ENCODE measurements at places on chromosomes 3 and 15.

DNA sequence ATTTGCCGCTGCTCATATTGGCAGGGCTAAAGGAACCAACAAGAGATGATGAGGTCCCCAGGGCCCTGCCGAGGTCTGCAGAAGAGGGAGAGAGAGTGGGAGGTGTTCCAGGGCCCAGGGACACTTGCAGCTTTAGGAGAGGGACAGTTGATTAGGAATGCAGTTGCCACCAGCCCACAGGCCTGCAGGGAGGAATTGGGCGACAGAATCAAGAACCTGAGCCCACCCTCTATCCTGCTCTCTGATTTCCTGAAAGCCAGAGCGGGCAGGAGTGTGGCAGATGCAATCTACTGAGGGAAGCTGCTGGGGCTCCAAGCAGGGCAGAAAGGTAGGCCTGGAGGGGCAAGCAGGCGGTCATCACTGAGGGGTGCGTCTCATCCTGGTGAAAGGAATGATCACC lies 12.1 kb upstream of the PRR23E start:
- no peak for DNase-seq

GRCh38 chr3:50550079-50550736 lies 17.3 kb downstream of the C3orf18 start:
- DNase-seq: peak; percentile 40

DNA sequence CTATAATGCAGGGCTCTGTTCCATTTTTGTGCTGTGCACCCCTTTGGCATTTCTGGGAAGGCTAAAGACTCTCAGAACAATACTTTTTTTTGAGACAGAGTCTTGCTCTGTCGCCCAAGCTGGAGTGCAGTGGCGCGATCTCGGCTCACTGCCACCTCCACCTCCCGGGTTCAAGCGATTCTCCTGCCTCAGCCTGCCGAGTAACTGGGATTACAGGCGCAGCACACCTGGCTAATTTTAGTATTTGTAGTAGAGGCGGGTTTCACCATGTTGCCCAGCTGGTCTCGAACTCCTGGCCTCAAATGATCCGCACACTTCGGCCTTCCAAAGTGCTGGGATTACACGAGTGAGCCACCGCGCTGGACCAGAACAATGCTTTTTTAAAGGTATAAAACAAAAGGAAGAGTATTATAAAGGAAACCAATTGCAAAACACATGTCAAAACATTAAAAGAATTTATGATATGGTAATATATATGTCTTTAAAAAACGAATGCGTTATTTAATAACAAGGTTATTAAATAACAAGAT lies 999 bp downstream of the SQOR start:
- no peak for DNase-seq

- no peak for DNase-seq
Observed at GRCh38 chr3:50288387-50289007, 3.7 kb downstream of the IFRD2 start.

- no peak for DNase-seq
Observed at GRCh38 chr3:24378313-24378712, 116.3 kb downstream of the THRB start.

DNA sequence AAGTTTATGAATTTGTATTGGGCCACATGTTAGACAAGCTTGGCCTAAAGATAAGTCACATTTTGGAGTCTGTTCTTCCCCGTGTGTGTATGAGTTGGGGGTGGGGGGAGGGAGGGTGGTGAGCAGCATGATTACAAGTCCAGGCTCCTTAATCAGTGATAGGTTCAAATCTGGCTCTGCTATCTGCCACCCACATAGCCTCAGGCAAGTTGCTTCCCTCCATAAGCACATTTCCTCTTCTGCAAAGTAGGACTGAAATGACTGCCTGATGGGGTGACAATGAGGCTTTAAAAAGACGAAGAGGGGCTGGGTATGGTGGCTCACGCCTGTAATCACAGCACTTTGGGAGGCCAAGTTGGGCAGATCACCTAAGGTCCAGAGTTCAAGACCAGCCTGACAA lies 1.1 kb upstream of the SPATA12 start:
- no peak for DNase-seq

DNA sequence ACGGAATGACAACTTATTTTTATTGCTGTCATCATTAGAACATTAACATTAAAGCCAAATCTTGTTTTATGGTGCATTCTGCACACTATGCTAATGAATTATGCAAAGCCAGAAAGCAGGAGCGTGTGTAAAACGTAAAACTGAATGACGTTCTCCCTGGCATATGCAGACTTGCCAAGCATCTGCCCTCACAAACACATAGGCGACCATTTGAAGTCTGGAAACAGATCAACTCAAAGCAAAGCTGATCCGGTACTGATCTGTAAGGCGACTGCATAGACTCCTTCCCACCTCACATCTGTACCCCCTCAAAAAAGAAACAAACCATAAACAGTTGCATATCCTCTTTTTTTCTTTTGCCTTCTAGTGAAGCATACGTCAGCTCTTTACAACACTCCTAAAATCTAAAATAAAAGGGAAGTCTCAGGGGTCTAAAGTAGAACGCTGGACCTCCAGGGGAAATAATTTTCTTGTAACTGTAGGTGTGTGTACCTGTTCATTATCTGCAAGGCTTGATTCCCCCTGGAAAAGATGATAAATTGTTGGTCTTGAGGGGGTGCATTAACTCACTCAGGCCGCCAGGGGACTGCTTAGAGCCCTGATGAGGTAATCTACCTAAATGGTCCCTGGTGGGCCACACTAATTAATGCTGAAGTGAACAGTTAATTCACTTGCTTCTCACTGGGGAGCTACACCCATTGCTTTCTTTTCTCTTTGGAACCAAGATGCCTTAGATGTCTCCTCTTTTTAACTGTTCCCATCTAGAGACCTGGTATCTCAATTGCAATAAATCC lies 231.4 kb downstream of the CDIN1 start:
- DNase-seq: no peak

DNA sequence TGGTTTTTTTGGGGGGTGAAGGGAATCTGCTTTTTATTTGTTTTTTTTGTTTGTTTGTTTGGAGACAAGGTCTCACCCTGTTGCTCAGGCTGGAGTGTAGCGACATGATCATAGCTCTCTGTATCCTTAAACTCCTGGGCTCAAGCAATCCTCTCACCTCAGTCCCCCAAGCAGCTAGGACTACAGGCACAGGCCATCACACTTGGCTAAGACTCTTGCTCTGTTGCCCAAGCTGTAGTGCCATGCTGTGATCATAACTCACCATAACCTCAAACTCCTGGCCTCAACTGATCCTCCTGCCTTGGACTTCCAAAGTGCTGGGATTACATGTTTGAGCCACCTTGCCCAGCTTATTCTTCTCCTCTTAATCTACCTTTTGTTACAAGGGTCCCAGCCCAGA lies 31.8 kb downstream of the GPR176 start:
- DNase-seq: no peak

DNA sequence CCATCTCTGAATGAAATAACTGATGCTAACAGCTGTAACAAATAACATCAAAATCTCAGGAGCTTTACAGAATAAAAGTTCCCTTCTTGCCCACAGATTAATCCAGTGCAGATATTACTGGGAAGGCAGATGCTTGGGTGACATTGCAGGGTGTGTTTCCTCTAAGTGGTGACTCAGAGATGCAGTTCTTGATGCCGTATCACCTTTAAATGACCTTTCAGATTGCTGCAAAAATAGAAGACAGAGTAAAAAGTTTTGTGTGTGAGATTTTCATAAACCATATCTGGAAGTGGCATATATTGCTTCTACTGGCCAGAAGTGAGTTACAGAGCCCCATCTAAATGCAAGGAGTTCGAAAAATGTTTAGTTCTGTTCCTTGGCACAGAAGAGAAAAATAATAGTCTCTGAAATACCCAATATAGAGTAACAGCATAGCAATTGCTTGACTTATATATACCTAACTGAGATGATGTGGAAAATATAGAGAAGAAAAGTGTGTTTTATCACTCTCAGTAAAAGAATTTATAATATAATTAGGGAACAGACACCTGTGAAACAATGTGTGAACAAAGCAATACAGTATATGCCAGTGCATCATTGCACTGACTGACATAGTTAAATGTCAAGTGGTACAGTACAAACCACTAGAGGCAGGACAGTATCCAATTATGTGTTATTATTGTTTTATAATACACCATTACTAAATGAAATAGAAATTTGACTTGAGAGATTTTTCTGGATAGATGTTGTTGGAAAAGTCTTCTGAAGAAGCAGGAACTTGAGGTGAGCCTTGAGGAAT lies 430.7 kb upstream of the CBLB start:
- no peak for DNase-seq

DNA sequence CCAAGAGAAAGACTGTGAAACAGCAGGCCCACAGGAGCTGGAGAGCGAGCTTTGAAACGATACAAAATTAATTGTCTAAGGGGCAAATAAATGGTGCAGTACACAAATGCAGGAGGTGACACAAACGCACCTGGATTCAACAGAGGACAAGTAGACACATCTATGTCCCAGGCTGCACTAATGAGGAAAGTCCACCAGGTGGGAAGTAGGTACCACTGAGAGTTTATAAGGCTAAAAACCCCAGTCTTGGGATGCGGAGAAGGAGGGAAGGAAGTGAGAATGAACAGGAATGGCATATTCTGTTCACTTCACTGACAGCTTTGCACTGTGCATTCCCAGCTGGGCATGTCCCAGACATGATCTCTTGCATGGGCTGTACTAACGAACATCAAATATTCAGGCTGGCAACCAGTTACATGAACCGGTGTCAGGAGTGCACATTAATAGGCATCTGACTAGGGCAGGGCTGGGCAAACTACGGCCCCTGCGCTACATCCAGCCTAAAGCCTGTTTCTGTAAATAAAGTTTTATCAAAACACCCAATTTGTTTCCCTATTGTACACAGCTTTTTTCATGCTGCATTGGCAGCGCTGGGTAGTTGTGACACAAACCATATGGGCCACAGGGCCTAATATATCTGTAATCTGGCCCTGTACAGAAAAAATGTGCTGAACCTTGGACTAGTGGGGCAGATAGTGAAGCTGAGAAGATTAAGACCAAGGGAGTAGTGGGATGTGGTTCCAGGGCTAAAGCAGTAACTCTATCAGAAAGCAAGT lies 107.0 kb downstream of the IGF2BP2 start:
- no peak for DNase-seq

DNA sequence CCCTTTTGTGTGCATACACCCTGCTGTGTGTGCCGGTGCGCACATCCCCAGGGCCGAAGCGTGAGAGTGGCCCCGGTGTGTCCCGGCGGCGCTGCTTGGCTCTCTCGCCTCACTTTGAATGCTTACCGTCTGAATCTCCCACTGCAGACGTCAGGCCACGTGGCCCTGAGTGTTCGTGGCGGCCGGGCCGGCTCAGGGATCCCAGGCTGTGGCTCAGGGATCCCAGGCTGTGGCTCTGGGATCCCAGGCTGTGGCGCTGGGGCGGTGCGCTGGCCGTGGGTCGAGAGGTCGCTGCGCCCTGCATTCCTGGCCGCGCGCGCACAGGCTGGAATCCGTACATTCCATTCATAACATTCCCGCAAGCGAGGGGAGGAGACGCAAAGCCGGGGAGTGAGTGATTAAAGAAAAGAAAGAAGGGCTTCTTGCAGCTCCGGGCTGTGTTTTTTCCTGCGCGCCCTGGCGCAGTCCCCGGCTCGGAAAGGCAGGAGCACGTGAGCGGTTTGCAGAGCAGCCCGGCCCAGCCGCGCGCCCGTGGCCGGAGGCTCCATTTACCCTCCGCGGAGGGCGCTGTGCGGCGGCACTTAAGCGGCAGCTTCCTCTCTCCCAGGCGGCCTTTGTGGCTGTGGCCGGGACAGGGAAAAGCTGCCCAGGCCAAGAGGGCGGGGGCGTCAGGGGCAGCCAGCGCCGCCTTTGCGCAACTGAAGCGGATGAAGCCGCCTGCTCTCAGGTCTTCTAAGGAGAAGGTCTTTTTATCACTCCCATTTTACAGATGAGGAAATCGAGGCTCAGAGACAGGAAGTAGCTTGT lies 87.0 kb upstream of the ALDH1L1 start:
- peak; percentile 84 for DNase-seq

DNA sequence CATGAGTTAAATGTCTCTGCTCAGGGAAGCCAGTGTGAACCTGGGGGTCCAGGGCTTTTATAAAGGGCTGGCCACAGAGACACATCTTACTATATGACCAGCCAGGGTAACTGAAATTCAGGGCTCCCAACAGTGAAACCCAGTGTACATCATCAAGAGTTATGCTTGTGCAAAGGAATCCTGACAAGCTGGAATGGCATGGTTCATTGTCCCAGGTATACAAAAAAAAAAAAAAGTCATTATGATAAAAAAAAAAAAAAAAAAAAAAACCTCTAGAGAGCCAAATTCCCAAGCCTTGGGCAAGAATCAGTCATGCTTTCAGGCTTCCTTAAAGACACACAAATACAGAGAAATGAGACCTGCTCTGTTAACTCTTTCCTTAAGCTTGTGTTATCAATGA lies 452.0 kb downstream of the GABRG3 start:
- no peak for DNase-seq

DNA sequence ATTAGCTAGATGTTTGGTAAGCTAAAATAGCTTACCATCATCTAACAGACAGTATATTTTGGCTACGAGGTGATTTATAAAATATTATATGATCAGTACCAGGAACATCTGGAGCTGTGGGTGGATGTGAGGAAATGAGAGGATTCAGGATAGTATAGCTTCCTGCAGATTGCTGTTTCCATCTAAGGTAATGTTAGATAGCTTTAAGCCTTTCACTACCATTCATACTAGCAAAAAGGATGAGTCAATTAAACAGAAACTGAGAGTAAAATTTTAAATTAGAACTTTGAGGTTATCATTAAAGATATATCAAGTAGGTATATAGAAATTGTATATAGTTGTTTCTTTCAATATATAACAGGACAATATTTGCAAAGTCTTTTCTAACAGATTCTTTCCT lies 8.0 kb downstream of the ZBTB20 start:
- DNase-seq: no peak

- DNase-seq: no peak
Observed at GRCh38 chr15:67085818-67086636, 20.6 kb downstream of the SMAD3 start.

- no peak for DNase-seq
Observed at GRCh38 chr3:188259596-188259995, 105.6 kb downstream of the LPP start.

- DNase-seq: no peak
Observed at GRCh38 chr3:114939920-114940319, 207.2 kb downstream of the ZBTB20 start.

- DNase-seq: peak; percentile 44
Observed at GRCh38 chr3:8576841-8577571, 67.6 kb downstream of the SSUH2 start.
